GM04503 (cell line): ENCODE measurements at places on chromosomes 12 and 14.

- no peak for DNase-seq
These were observed 43.4 kb upstream of the PIK3C2G start for GRCh38 chr12:18217966-18218365.

GRCh38 chr12:56206452-56207166, 15.1 kb downstream of the RNF41 start:
- no peak for DNase-seq

GRCh38 chr12:45435945-45436710, 220.2 kb downstream of the ANO6 start:
- no peak for DNase-seq

DNA sequence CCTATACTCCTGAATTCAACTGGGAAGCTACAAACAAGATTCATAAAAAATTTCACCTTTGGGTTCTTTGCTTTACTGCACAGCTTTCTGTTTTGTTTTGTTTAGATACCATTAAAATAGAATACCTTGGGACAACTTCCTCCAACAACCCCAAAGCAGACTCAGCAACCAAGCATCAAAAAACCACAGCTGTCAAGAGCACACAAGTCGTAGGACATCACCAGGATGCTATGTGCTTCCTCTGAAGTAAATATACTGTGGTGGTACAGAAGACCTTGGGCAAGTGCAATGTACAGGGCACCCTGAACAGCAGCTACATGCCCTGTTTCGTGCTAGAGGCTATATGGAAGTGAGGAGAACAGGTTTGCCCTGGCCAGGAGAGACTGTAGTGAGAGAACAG, 359.3 kb downstream of the BCL11B start:
- no peak for DNase-seq

DNA sequence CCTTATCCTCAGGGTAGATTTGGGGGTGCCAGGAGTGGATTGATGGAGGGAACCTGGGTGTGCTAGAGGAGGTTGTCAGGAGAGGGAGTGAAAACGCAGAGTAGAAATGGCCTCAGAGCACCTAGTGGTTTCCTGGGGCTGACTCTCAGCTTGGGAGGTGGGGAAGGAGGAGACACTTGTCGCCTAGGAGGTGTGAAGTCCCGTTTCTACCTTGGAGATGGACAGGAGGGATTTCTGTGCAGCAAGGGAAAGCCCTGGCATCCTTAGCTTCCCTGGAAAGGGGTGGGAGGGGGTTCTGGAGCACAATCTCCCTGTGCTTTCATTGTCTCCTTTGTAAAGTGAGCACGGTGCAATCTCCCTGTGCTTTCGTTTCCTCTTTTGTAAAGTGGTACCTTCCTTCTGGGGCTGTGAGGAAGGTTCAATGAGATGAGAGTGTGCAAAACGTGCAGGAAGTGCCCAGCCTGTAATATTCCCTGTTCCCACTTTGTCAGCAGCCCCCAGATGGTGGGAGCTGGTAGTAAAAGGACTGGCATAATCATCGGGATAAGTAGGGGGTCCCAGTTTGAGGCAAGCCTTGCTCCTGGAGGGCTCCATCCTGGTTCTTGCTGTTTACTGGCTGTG, 1.6 kb downstream of the OAS3 start:
- no peak for DNase-seq

- no peak for DNase-seq
These were observed 134.9 kb upstream of the MAX start for GRCh38 chr14:65237023-65237814.

DNA sequence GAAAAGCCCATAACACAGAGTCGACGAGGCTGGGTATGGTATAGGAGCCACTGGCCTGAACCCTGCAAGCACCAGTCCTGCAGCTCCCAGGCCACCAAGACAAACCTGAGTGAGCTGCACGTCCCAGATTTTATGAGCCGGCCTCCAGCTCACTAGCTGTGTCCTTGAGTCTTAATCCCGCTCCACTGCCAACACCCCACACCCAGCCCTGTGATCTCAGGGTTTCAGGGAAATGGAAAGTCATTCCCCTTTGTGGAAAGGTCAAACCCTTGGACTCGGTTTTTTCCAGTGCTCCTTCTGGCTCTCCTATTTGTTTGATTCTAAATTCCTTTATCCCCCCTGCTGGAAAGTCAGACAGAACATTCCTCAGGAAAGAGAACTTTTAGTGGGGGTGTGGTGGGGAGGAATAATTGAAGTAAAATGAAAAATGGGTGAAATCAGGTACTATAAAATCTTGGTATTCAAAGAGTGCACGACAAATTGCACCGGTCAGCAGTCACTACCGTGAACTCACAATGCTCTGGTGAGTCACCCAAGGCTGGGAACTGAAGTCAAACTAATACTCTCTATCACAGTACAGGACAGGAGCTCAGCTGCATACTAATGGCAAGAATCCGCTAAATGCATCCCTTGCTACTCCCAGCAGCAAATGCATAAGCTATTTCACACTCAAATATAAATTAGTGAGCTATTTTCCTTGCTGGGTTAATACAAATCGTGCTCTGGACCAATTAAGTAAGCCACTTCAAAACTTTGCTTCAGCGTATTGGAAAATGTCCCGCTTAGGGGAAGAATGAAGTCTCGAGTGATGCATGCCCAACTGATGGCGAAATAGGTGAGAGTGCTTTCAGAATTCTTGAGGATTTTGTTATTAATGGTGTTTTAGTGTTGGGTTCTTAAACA, 9.0 kb downstream of the PITPNM2 start:
- DNase-seq, result peak; percentile 53

GRCh38 chr12:23899434-23899833, 50.0 kb downstream of the SOX5 start:
- DNase-seq, result no peak

GRCh38 chr14:56339855-56340701, 221.9 kb downstream of the PELI2 start:
- DNase-seq, result peak; percentile 92

DNA sequence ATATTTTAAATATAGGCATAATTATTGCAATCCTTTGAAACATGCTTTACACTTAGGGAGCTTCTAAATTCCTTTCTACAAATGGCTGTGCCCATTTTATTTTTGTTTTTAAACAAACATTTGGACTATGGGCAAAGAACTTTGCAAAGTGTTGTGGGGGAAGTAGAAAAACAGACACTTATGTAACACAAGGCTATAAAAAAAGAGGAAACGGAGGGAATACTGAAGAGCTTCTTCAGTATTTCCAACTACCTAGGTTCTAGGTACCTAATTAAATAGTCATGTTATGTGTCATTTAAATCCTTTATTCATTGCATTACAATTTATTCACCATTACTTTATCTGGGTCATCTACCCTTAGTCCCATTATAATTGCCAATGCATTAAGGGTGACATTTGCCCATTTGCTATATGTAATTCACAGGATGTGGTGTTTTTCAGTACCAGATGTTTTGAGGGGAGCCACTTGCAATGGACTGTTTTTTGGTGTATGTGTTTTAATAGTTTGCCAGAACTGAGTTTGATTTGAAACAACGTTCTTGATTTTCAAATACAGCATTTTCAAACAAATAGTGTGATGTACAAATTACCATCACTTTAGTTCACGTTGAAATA, 1.5 kb upstream of the MSRB3 start:
- no peak for DNase-seq

DNA sequence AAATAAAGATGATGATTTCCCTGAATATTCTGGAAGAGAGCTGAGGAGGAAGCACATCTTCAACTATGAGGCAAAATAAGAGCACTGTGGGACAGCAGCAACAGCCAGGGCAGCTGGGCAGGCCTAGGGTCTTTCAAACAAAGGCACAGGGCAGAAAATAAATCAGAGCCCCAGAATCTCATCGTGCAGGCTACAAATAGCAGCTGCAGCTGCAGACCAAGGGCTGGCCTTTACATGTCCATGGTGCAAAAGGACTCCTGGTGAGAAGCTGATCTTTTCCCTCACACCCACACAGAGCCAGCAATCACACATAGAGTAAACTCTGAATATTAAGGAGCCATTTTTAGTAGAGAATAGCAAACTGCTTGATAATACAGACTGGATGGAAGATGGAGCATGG, 13.6 kb upstream of the MYBPC1 start:
- no peak for DNase-seq

GRCh38 chr12:49895773-49896172, 7.9 kb downstream of the FAIM2 start:
- DNase-seq, result no peak

DNA sequence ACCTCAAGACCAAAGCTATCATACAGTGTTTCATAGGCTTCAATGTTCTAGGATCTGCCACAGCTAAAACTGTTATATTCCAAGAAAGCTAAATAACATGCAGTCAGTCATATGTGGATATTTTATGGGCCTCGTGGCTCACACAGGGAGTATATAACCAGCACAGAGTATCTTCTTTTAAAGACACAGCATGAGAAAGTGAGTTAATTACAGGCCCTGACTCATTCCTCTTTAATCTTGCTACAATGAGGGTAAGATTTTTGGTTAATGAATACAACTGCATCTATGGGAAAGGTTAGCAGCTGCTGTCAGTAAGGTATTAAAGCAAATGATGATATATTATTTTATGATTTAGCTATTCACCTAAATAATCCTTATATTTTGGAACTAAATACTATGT, 111.0 kb downstream of the TRAFD1 start:
- DNase-seq, result no peak

DNA sequence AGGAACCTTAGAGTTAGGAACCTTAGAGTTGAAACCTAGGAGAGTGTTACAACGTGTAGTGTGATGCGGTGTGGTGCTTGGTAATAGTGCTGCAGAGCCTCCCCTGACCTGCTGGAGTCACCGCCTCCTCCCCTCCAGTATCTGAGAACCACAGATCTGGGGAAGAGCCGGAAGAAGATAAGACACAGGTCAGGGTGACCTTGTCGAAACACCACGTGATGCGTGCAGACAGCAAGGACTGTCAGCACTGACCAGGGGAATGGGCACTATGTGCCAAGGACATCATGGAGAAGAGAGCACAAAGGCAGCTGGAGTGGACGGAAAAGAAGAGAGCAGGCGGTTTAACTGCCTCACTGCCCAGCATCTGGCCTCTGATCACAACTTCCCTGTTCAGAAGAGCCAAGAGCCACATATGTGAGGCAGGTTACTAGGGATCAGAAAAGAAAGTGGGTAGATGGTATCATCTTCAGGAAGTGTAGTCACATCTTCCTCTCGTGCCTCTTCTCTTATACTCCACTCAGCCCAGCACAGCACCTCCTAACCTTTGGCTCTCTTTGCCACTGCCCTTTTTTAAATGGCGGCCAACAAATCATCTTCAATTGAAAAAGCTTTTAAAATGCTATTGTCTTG, 93.7 kb downstream of the TESC start:
- no peak for DNase-seq

DNA sequence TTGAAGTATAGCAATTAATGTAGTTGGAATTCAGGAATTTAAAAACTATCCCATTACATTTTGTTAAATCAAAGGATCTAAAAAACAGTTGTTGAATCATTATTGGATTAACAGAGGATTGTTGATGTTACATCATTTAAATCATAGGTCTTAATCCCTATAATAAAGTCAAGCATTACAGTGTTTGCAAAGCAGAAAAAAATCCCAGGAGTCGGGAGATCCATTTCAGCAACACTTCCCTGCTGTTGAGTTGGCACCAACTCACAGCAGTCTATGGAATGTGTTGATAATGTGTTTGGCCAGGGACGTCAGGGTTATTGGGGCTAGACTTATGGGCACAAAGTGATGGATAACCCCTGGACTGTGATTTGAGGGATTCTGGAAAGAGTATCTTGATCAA, 99.1 kb upstream of the TMTC1 start:
- DNase-seq, result no peak

GRCh38 chr14:76311079-76311758, 64.7 kb upstream of the ESRRB start:
- DNase-seq, result no peak

- DNase-seq, result no peak
These were observed 247.6 kb downstream of the TMEM121 start for GRCh38 chr14:105774001-105774400.

GRCh38 chr14:89833120-89833532, 121.4 kb downstream of the EFCAB11 start:
- no peak for DNase-seq

DNA sequence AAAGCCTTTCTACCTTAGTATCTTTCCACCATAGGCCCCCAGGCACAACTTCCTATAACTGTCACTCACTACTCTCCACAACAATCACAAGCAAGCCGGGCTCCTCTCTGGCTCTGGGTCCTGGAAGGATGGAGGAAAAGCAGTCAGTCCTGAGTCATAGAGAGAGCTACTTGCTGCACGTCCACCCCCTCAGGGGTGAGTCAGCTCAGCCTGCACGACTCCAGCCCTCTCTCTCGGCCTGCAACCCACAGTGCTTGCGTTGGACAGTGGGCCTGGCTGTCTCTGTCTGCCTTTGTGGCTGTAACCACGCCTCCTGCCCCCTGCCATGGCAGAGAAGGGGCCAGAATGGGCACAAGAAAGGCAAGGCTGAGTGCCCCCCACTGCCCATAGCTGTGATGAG, 154.1 kb upstream of the FKBP4 start:
- DNase-seq, result peak; percentile 89

- DNase-seq, result no peak
These were observed 23.1 kb downstream of the AEBP2 start for GRCh38 chr12:19462406-19462805.

DNA sequence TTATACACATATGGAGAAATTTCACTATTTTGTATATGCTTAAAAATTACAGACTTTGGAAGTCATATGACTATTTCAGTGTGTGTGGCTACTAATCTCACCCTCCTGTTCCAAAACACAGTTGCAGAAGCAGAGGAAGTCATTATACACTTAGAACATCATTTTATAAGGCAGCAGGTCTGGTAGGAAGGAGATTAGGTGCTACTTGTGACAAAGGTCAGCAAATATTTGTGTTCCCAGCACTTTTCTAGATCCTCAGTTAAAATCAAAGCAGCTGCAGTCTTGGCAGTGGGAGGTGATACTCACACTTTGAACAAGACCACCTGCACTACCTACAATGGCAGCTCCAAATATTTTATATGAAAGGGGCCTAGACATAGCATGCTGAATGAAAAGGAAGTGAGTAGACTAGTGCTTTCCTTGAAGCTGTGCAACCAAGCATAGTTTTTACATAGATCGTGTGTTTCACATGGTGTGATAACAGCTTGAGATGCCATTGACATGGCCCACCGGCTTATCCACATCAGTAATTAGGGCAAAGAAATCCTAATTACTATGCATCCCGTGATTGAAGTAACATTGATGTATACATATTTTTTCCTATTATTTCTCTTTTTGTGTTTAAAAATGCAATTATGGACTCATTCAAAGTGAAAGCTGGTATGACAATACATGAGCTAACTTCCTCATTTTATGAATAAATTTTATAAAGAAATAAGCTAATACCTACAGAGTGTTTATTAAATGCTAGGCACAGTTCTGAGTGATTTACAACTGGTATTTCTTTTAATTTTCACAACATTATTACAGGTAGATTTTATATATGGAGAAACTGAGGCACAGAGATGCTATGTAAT, 5.3 kb downstream of the GYS2 start:
- DNase-seq, result no peak

GRCh38 chr14:32552766-32553165, 223.7 kb downstream of the AKAP6 start:
- no peak for DNase-seq
